Activated CD8-positive, alpha-beta memory T cell treated with anti-CD3 and anti-CD28 coated beads for 1 hour (primary cell): ENCODE measurements at places on chromosomes 3 and 15.

DNA sequence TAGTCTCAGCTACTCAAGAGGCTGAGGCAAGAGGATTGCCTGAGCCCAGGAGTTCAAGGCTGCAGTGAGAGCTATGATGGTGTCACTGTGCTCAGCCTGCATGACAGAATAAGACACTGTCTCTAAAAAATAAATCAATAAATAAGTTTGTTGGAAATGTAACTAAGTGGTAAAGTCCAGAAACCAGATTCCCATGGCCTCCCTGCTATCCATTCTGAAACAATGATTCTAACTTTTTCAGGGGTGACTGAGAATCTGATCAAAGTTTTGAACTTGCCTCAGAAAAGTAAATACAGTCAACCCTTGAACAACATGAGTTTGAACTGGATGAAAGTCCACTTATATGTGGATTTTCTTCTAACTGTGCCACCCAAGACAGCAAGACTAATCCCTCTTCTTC, 86.2 kb downstream of the NBEAL2 start:
- DNase-seq, result no peak

GRCh38 chr15:83030021-83030420, 18.6 kb upstream of the C15orf40 start:
- no peak for DNase-seq

GRCh38 chr15:69685512-69686452, 233.2 kb downstream of the RPLP1 start:
- DNase-seq, result no peak

DNA sequence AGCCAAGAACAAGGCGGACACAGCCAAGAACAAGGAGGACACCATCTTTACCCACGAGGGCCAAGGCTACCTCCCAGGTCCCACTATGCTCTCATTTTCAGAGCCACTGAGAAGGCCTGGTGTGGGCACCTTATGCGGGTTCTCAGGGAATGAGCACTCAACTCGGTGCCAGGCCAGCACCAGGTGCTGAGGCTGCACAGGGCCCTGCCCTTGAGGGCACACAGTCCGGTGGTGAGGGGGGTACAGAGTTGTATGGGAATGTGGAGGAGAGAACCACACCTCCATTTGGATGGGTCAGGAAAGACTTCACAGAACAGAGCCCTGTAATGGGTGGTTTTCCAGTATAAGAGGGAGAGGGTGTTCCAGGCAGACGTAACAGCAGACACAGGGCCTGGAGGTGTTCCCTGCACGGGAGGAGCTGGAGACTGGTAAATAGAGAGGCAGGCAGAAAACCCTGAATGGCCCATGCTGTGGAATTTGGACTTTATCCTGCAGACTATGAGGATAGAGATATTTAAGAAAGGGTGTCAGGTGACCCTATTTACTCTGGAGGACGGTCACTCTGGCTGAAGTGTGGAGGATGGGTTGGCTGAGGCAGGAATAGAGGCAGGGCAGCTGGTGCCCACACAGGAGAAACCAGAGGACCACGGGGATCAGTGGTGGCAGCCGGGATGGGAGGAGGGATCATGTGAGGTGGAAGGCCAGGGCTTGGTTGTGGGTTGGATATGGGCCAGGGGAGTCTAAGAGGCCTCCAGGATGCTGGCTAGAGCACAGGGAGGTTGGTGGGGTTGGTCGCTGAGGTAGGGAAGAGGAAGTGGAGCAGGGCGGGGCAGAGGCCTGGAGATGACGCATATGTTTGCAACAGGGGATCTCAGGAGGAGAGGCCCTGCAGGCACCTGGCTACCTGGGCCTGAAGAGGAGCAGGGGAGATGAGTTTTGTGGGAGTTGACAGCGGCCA, 34.6 kb downstream of the CRABP1 start:
- no peak for DNase-seq

DNA sequence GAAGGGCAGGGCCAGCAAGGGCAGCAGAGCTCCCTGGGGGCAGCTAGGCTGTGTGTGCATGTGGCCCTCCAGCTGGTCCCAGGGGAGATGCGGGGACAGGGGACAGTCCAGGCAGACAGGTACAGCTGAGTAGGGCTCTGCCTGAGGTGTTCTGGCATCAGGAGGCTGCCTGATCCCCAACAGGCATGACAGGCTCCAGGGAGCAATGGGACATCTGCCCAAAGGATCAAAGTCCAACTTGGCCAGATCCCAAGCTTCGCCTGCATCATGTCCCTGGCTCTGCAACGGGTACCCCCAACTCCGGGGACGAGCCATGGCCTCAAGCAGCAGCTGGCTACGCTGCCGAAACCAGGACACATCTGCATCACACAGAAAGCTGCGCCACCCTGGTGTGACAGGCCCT, 21.8 kb downstream of the ATRIP start:
- DNase-seq, result no peak

DNA sequence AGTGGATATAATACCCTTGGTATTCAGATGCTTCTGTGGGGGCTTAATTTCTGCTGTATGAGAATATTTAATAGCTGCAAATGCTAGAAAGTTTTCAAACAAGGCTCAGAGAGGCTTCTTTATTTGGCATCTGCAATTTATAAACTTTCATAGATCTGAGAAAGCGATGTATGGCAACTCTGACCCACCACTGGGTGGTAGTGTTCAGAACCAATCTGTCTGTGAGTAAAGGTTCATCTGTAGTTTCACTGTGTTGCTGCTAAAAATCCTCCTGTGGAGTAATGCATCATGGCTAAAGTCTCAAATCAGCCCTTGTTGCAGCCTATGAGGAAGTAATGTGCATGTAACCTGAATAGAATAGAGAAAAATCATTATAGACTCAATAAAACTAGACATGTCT, 47.4 kb downstream of the CLSTN2 start:
- DNase-seq, result no peak
